ENCODE measurements at places on chromosomes 5 and 9.

DNA sequence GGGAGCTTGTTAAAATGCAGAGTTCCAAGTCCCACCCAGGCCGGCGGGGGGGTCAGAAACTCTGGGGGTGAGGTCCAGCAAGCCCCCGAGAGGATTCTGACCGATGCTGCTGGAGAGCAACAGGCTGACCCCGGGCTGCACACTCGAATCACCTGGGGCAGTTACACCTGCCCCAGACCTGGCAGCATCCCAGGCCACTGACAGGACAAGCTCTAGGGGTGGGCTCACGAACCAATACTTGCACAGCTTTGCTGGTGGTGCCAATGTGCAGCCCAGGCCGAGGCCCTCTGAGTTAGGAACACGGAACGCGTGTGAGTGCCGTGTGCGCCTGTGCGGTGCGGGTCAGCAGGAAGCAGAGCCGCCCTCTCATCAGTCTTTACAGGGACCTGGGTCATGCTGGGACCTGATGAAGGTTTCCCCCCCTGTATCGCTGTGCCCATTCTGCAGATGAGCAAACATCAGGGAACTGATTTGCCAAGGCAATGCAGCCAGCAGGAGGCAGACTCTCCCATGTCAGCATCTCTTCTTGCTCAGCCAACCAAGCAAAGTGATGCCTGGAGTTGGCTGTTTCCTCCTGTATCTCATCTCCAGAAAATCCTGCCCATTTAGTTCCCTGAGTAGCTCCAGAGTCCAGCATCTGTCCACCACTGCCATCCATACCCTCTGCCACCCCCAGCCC is 16.3 kb downstream of the FAM163B start:
- no peak for DNase-seq

GRCh38 chr9:123093141-123093540 is 59.7 kb downstream of the GPR21 start:
- no peak for DNase-seq

GRCh38 chr9:83238871-83239640 is 176.1 kb upstream of the RASEF start:
- no peak for DNase-seq

DNA sequence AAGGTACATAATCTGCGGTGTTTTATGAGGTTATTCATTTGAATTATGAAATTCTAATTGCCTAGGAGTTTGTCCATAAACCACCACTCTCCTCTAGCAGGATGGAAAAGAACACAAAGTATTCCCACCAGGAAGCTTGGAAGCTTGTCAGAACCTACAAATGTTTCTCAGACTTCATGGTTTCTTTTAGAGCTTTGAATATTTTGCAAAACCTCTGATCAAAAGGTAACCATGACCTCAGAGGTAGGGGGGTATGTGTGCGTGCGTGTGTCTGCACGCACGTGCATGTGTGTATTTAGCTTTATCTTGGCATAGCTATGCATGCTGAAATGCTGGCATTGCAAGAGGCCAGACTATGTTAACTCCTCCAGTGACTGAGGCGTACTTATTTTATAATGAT is 847.0 kb downstream of the TLE1 start:
- no peak for DNase-seq

GRCh38 chr9:124010665-124011321 is 775 bp upstream of the LHX2 start:
- peak; percentile 10 for DNase-seq
